ENCODE measurements at places on chromosomes 11 and 22.
A peak's percentile ranks its signal among the peaks of the same experiment; 100 is the strongest.

GRCh38 chr11:48107188-48107704, 109.4 kb upstream of the OR4B1 start:
- no peak for DNase-seq

GRCh38 chr11:77423624-77424023, 50.3 kb downstream of the PAK1 start:
- DNase-seq, result no peak

DNA sequence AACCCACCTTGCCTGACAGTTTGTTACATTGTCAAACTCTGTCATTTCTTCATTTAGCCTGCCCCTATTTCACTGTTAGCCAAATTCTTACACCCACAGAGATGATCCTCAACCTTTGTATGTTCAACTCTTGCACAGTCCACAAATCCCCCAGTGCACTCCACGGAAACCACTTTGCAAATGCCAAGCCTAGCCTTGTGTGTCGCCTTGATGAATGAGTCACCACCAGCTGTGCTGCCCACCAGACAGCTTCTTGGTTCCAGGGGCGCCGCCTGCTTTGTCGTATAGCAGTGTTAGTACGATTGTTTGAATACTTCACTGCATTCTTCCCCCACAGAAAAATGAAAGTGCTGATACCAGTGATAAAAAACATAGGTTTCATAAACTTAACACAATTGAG, 686.3 kb downstream of the NTM start:
- DNase-seq, result peak; percentile 19

DNA sequence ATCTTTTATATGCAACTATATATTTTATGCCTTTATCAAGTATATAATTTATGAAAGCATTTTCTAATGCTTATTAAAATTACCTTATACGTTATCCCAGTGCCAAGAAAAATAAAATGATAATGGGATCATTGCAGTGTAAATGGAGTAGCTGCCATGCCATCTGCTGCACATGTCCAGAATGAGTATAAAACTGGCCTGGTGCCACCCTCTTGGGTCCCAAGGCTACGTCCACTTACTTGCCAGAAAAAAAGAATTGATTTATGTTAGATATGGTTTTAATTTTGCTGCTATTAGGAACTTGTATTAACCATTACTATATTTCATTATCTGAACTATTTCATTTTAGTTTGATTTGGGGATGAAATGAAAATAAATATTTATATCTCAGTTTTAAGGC, 1127.1 kb upstream of the CNTN5 start:
- no peak for DNase-seq

GRCh38 chr11:57812634-57813033, 51.0 kb downstream of the CTNND1 start:
- DNase-seq, result no peak

DNA sequence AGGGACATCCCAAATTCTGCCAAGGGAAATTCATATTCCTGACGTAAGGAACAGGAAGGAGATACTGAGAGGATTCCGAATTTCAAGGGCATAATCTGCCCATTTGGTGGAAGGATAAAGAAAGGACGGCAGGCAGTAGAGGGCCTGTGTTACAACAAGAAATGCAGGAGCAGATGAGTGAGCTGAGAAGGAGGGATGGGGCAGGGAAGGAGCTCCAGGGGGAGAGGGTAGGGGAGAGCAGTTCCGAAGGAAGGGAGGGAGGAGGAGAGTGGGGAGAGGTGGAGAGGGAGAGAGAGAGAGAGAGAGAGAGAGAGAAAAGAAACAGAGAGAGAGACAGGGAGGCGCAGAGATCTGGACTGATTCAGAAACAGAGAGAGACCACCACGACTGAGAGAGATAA, 843 bp downstream of the OPCML start:
- no peak for DNase-seq

DNA sequence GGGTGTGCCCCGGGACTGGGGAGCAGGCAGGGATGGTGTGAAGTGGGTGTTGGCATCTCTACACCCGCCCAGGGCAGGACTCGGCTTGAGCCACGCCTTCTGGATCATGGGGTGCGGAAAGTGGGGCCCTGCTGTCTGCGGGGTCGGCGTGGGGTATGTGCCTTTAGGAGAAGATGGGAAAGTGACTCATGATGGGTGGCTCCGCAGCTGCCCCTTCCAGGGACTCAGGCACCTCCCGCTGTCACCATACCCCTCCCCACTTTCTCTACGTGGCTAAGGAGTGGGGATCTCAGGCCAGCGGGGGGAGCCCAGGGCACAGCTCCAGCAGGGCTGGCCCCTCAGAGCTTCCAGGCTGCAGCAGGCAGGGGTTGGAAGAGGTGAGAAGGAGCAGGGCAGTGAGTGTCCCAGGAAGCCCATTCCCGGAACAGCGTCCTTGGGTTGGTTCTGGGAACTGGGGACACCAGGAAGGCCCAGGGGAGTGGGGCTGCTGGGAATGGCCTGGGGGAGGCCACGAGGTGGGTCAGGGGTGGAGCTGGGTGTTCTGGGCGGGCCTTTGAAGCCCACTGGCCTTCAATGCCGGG, 102.9 kb upstream of the FGF3 start:
- DNase-seq, result peak; percentile 2

GRCh38 chr11:69460540-69461257, 20.8 kb upstream of the LINC01488 start:
- no peak for DNase-seq

DNA sequence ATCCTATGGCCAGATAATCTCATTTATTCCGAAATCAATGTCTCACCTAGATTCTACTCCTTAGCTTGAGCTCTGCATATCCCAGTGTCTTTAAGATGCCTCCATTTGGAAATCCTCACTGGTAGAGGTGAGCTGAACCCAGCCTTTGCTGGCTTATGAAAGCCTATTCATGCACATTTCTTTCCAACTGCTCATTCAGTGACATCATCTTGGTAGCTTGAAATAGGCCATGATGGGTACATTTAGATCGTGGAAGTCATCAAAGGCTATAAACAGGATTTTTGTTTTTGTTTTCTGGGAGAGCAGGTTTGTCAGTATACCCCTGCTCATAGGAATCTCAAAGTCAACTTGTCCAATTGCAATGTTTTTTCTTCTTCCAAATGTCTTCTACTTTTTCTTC, 6.0 kb downstream of the NXPE1 start:
- no peak for DNase-seq

- no peak for DNase-seq
Observed at GRCh38 chr22:19903031-19903430, 38.5 kb upstream of the COMT start.

DNA sequence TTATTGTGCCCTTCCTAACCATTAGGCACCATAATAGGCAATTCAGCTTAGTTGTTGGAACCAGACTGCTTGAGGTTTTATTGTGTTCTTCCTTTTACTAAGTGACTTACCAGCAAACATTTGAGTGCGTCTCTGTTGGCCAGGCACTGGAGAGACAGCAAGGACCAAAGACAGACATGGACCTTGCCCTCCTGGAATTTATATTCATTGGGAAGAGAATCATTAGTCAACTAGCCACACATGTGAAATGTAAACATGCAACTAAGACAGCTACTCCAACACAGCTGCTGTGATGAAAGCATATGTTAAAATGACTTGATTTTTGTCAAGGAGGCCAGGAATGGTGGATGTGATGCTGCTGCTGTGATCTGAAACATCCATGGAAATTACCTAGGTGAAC, 106.4 kb downstream of the TRAF6 start:
- no peak for DNase-seq

DNA sequence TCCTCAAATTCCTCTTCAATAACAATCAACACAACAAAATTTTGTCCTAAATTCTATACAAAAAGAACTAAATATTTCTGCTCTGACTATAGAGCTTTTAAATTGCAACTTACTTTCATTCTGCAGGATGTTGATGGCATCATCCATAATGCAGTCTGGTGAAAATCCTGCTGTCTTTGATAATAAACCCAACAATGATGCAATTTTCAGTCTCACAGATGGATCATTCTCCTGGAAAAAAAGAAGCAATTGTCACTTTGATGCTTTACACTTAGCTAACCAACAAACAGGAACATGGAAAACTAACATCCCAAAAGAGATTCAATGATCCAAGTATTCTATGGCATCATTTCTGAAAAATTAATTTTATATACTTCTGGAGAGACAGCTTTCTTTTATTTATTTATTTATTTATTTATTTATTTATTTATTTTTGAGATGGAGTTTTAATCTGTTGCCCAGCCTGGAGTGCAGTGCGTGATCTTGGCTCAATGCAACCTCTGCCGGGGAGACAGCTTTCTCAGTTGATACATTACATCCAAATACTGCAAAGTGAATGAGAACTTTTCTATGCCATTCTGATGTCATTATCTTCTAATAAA, 13.0 kb downstream of the INTS4 start:
- DNase-seq, result no peak

All from left colon (tissue), 2 donors.